ENCODE measurements at places on chromosomes 11 and 22. TPM values are rescaled to one million over a fixed set of nuclear protein-coding genes. Genes with fewer than 3 reads are reported as not detected.

GRCh38 chr11:66835768-66836405, 7.4 kb upstream of the RCE1 start:
- no peak for DNase-seq

GRCh38 chr11:10275714-10276113, 18.3 kb downstream of the SBF2 start:
- no peak for DNase-seq

The ZC3H12C gene
- polyA plus RNA-seq = 0.48 TPM

The PLEKHA7 gene
- polyA plus RNA-seq = 2.2 TPM

The ADM2 gene
- not detected for polyA plus RNA-seq

The CRYBB2 gene
- not detected for polyA plus RNA-seq

Data from GM12878 (cell line).